Stimulated activated CD4-positive, alpha-beta T cell treated with anti-CD3 and anti-CD28 coated beads, Interleukin-12 subunit alpha, Interleukin-12 subunit beta, amount 100 ng/mL, for 24 hours (primary cell): ENCODE measurements at places on chromosomes 5 and 9.
A peak's percentile ranks its signal among the peaks of the same experiment; 100 is the strongest.

DNA sequence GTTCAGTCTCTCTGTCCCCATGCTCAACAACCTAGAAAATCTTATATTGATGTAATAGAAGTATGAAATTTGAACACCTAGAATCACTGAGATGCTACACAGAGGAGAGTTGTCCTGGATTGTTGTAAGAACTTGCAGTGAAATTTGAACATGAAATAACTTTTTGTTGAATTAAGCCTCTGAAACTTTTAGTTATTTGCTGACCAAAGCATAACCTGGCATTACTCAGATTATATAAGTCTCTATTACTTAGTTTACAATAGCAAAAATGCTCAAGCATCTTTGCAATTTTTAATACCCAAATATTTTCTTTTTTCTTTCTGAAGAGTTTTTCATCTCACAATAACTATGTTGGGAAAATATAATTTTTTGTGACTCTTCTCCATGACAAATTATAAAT lies 630.7 kb upstream of the ACO1 start:
- DNase-seq = no peak

- DNase-seq = no peak
These were observed 471.1 kb upstream of the MPDZ start for GRCh38 chr9:13750639-13751038.

- DNase-seq = no peak
These were observed 78.0 kb downstream of the NRG2 start for GRCh38 chr5:139964994-139965565.

GRCh38 chr5:174692982-174693422 lies 31.4 kb upstream of the MSX2 start:
- DNase-seq = no peak

GRCh38 chr5:67246108-67246507 lies 49.5 kb upstream of the CD180 start:
- no peak for DNase-seq

- no peak for DNase-seq
These were observed 340.2 kb upstream of the DMAC1 start for GRCh38 chr9:8139756-8140155.

GRCh38 chr5:54905942-54906537 lies 79.4 kb downstream of the ESM1 start:
- peak; percentile 68 for DNase-seq

- no peak for DNase-seq
These were observed 151.7 kb upstream of the MPDZ start for GRCh38 chr9:13431222-13431536.

- DNase-seq = no peak
These were observed 128.3 kb upstream of the CCNH start for GRCh38 chr5:87541033-87541432.

- DNase-seq = no peak
These were observed 28.3 kb upstream of the CRB2 start for GRCh38 chr9:123327697-123328100.

DNA sequence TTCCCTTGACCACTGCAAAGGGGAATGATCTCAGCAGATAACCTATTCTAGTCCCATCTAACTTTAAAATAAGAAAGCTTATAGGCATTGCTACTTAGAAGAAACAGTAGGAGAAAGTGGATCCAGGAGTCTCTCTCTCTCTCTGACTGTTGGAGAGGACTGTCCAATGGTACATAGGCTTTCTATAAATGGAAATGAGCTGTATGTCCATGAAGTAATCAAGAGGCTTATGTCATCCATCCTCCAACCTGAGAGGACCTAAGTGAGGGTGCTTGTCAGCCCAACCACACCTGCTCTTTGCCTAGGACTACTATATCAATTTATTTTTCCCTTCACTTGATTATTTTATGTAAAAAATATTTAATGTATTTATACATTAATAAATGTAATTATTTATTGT lies 172.3 kb downstream of the PAPPA start:
- DNase-seq = no peak

GRCh38 chr5:139696894-139697658 lies 48.9 kb downstream of the CXXC5 start:
- DNase-seq = no peak

GRCh38 chr5:137051161-137051560 lies 448.0 kb downstream of the SPOCK1 start:
- DNase-seq = no peak

- DNase-seq = no peak
These were observed 386.0 kb downstream of the CHSY3 start for GRCh38 chr5:130290219-130290618.

DNA sequence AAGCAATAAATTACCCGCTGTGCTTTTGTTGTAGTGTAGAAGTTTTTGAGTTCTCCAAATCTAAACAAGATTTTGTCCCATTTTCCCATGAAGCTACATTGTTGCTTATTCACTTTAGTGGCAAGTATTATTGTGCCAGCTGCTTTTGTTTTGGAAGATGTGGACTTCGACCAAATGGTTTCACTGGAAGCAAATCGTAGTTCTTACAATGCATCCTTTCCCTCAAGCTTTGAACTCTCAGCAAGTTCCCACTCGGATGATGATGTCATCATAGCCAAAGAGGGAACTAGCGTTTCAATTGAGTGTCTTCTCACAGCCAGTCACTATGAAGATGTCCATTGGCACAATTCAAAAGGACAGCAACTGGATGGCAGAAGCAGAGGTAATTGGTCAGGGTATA lies 10.9 kb downstream of the MFAP3 start:
- no peak for DNase-seq

GRCh38 chr5:66628561-66628960 lies 32.4 kb downstream of the MAST4 start:
- no peak for DNase-seq

GRCh38 chr9:130311003-130311402 lies 45.4 kb downstream of the HMCN2 start:
- no peak for DNase-seq

GRCh38 chr9:92712767-92713166 lies 42.8 kb upstream of the IPPK start:
- DNase-seq = no peak

DNA sequence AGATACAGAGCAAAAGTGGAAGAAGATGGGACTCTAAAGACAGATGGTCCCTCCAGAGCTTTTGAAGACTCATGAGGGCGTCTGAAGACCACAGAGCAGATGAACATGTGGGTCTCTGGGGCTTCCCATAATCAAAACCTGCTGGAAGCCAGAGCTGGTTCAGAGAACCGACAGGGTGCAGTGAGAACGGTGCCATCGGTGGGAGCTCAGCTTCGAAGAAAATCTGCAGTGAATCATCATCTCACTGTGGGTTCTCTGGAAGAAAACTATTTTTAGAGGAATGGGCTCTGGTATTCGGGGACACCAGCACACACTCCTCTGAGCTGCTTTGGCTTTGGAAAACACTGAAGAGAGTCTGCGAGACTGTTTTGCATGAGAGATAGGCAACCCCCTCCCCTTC lies 222.4 kb upstream of the PANK3 start:
- DNase-seq = no peak

- no peak for DNase-seq
These were observed 566.4 kb downstream of the EFNA5 start for GRCh38 chr5:107104040-107104995.

DNA sequence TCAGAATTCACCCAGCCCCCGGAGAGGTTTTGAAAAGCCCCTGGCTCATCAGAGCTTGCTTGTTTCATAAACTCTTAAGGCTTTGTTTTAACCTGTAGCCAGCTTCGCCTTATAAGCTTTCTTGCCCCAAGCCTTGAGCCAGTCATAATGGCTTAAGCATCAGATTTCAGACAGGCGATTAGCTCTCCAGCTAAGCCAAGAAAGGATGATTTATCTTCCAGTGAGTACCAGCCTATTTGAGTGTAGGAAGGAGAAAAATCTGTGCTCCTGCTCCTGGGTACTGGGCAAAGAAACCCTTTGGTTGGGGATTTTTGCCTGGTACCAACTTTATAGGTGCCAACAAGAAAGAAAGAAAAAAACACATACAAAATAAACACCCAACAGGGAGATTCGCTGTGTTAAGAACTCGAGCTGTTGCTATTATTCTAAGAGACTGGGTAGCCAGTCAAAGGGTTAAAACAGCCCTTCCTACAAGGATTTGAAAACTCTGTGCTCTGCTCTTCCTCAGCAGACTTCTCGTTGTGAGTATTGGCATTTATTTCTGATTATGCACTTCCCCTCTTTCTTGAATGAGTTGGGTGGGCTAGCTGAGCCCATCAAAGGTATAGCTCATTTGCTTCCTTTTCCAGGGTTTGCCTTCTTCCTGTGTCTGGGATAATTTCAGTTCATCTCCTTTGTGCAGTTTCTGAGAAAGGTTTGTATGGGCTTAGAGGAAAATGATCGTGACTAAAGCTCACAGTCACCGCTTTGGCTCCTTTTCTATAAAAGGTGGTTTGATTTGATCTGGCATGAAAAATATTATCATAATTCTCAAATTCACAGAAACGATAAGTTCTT lies 157.2 kb upstream of the DMRT1 start:
- DNase-seq = no peak

- no peak for DNase-seq
These were observed 99.0 kb upstream of the RANBP6 start for GRCh38 chr9:6114424-6114823.

- DNase-seq = no peak
These were observed 13.0 kb downstream of the LHX3 start for GRCh38 chr9:136191960-136192286.

- no peak for DNase-seq
These were observed 10.3 kb upstream of the AK1 start for GRCh38 chr9:127887792-127888191.

GRCh38 chr9:135281791-135282737 lies 194.6 kb downstream of the OLFM1 start:
- DNase-seq = peak; percentile 3

- DNase-seq = no peak
These were observed 139.4 kb upstream of the PPP1R26 start for GRCh38 chr9:135340143-135340655.

- DNase-seq = no peak
These were observed 95.9 kb upstream of the MVB12B start for GRCh38 chr9:126230692-126231091.

DNA sequence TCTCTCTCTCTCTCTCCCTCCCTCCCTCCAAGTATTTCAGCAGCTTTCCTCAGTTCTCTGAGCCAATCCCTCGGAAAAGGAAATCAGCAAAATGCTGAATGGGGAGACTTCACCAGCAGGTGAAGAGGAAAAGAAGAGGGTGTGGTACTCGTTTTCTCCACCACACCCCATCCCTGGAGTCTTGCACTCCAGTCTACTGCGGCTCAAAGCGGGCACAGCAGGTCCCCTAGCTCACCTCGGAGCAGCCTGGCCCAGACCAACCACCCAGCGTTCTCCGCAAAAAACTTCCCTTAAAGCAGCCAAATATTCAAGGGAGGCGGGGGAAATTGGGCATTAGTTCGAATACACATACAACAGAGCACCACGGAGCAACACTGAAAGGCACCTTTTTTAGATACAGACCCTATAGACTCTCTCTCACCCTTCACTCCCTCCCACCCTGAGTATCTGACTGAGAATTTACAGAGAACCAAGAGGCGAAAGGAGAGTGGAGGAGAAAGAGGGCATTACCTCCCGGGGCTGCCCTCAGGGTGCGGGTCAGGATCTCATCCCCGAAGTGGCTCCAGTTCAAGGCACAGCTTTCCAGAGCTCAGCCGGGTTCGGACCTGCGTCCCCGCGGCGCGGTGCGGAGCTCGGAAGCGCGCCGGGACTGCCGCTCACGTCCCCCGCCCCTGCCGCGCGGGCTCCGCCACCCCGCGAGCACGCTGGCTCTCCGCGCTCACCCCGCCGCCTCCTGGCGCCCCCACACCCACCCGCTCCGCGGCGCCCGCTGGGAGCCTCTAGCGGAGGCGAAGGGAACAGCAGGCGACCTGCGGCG lies 1638.5 kb upstream of the C9orf72 start:
- DNase-seq = no peak

GRCh38 chr5:9343146-9343850 lies 202.6 kb downstream of the SEMA5A start:
- DNase-seq = no peak

- peak; percentile 47 for DNase-seq
These were observed 1.4 kb downstream of the MLLT3 start for GRCh38 chr9:20620650-20621470.

GRCh38 chr5:174829511-174829864 lies 105.1 kb downstream of the MSX2 start:
- no peak for DNase-seq

DNA sequence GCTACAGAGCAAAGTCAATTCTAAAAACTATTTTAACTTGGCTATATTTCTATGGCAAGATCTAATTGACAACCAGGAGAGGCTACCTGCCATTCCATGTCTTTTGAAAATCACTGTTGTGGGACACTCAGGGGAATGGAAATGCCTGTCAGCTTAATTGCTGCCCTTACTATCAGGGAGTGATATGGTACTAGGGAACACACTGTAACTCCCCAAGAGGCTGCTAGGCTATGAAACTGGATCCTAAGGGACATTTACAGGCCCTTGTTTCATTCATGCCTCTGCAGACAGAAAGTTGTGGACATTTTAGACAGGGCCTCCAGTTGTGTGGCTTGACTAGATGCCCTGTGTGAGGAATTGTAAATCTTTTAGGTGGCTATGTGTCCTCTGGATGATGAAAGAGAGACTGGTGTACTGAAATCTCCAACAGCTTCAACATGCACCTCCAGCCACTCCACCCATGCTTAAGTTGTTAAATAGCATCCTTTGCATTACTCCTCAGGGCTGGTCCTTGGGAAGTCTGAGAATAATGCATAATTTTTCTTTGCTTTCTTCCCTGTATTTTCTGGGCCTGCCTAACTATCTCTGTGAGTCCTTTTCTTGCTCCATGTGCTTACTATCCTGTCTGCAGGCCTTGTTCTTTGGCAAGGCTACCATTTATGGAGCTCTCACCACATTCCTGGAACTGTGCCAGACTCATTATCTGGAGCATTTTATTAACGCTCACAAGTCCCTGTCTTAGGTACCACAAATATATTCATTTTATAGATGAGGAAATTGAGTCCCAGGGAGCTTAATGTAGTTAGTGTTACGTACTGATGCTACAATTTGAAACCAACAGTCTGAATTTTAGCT lies 3.2 kb downstream of the MROH2B start:
- DNase-seq = no peak

- no peak for DNase-seq
These were observed 141.5 kb downstream of the OSTF1 start for GRCh38 chr9:75229605-75230332.

GRCh38 chr5:88658886-88659285 lies 224.1 kb downstream of the MEF2C start:
- DNase-seq = no peak

- DNase-seq = no peak
These were observed 20.3 kb downstream of the ANXA6 start for GRCh38 chr5:151137067-151137825.

DNA sequence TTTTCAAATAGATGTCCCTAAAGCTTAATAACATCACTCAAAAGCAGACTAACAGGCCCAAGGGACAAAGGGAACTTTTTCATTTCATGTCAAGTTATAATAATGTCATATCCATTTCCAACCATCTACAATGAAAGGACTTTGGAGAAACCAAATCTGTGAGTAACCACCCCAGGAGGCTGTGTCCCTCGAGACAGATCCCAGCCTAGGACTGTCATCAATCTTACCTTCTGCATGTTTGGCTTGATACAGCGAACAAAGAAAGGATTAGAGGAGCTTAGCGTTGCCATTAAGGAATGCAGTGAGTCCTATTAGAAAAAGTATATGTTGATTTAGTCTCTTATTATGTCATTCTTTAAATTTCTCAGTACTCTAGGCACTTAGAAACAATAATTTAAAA lies 137.8 kb upstream of the RETREG1 start:
- DNase-seq = no peak
